Bronchial epithelial cell (primary cell): ENCODE measurements at places on chromosomes 13 and 19.
A peak's percentile ranks its signal among the peaks of the same experiment; 100 is the strongest.

DNA sequence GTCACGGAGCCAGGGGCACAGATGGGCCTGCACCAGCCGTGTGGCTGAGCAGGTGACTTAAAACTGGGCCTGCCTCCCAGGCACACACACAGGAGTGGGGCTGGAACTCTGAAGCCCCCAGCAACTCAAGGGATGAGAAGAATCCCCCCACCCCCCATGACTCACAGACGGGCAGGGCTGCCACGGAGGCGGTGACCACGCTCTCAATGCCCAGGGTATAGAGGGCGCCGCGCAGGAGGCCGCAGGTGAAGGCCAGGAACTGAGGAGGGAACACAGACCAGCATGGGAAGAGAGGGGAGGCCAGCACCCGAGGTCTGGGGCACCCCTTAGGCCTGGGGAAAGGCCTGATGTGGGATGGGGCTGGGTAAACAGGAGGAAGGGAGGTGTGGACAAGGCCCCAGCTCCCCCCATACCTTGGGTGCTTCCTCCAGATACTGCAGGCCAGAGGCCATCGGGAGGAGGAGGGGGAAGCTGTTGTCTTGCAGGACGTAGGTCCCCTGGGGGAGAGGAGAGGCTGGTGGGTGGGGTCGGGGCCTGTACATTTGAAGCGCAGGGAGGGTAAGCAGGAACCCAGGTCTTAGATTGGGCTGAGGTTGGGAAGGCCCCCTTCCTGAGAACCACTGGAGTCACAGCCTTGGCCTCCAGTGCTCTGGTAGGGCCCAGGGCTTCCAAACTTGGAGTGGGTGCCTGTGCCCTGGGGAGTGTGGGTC, 3.1 kb upstream of the NKPD1 start:
- DNase-seq: no peak

- no peak for DNase-seq
Measured at GRCh38 chr19:12985049-12985776, 10.1 kb upstream of the NFIX start.

- DNase-seq: peak; percentile 84
Measured at GRCh38 chr13:83895994-83896580, 13.8 kb upstream of the SLITRK1 start.

DNA sequence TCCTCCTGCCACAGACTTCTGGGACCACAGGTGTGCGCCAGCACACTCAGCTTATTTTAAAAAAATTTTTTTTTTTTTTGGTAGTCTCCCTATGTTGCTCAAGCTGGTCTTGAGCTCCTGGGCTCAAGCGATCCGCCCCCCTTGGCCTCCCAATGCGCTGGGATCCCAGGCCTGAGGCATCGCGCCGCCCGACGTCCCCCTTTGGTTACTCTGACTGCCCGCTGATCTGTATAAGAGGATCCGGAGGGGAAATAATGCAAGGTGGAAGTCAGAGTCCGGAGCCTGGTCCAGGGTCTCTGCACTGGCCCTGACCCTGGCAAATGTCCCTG, 486 bp upstream of the ZNF805 start:
- no peak for DNase-seq

- peak; percentile 92 for DNase-seq
Measured at GRCh38 chr19:752652-753517, 2.0 kb downstream of the MISP start.

DNA sequence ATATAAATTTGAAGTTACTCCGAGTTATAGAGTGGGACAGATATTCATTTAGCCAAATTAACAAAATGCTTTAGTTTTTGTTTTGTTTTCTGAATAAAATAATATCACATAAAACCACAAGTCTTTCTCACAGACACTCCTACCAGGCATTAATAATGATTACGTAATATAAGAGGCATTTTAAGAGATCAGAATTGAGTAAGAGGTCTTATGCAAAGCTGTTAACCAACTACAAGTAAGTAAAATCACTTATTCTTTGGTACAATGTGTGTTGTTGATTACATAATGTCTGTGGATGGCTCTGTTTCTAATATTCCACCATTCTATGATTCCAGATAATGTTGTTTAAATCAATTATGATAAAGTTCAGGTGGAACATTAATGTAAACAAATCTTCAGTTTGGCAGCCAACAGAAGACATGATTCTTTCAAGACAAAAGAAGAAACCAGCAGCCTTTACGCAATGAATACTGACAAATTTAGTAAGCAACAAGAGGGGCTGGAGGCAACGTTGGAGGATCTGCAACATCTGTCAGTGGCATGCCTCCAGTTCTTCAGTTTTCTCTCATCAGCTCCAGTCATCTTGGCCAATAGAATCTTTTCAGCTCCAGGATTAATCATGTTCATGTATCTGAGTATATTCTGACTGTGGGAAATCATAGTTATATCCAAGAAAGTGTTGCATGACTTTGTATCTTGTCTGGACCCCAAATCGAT, 403.8 kb downstream of the SLITRK5 start:
- peak; percentile 19 for DNase-seq

- peak; percentile 10 for DNase-seq
Measured at GRCh38 chr13:71218960-71219359, 648.0 kb downstream of the DACH1 start.

GRCh38 chr19:7909471-7910067, 5.1 kb upstream of the TGFBR3L start:
- no peak for DNase-seq

- DNase-seq: no peak
Measured at GRCh38 chr19:15116856-15117255, 9.7 kb downstream of the SYDE1 start.

- DNase-seq: no peak
Measured at GRCh38 chr19:19081642-19082151, 17.9 kb downstream of the SLC25A42 start.

DNA sequence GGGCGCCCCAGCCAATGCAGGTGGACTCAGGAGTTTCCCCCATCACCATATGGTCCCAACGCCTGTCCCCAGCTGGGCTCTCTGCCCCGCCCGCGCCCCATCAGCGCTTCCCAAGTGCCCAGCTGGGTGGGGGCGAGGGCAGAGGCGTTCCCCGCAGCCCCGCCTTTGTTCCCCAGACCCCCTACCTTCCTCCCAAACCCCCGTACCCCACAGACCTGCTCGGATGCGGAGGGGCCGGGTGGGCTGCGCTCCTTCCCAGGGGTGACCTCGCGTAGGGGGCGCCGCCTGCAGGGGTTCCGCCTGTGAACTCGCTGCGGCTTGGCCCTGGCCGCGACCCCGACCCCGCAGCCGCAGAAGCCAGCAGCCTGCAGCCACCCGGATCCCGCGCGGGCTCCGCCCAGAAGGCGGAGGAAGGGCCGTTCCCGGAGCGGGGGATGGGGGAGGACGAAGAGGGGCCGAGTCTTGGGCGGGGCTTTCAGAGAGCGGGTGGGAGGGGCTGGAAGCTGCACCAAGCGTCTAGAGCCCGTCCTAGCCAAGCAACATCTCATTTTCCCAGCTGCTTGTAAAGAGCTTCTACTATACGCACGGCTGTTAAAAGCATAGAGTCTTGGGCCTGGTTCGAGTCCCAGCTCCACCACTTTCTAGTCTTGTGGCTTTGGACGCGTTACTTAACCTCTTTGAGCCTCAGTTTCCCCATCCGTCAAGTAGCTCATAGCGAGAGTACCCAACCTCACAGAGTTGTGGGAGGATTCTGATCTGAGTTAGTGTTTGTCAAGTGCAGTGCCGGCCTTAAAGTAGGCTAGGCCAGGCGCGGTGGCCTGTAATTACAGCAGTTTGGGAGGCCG, at the start of gene RAB3D:
Gene RAB3D, minus strand, starts transcription at position 404 of the 845 bp plus-strand sequence. CDS start 2,258 bp downstream, outside the sequence.
- peak; percentile 72 for DNase-seq

DNA sequence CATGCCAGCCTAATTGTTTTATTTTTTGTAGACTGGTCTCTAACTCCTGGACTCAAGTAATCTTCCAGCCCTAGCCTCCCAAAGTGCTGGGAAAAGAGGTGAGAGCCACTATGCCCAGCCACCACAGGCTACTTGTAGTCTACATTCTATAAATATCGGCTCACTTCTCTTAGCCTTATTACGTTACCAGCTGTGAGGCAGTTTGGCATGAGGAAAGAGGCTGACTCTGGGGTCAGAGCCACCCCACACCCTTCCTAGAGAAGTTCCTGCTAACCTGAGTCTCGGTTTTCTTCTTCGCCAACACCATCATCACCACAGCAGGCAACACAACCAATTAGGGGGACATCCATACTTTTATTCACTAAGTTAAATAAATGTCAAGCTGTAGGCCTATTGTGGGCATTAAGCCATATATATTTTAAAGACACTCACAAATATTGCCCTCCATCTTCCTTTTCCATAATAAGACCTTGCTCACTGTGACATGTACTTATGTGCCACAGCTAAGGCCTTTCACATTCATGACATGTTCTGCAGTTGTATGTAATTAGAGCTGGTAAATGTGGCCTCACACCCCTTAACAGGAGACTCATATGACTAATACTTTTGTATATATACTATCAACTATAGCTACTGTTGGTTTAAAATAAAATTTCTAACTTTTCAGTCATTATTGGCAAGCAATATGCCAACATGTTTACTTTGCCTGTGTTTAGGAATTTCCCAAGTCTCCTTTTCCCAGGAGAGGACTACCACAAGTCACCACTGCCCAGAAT, 5.7 kb downstream of the SLC25A30 start:
- peak; percentile 24 for DNase-seq

DNA sequence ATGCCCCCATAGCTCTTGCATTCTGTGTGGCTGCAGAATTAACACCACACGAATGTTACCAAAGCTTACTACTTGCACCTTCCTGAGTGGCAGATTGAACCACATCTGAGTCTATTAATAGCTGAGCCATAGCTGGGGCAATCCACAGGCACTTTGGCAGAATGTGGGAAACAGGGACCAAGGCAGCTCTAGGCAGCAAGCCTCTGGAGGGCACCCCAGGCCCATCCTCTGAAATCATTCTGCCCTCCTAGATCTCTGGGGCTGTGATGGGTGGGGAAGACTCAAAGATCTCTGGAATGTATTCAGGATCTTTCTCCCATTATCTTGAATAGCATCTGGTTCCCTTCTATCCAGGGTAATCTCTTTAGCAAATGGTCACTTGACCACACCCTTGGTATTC, 139.3 kb downstream of the TNFRSF19 start:
- no peak for DNase-seq

- no peak for DNase-seq
Measured at GRCh38 chr19:1584500-1585242, 8.0 kb downstream of the MBD3 start.

DNA sequence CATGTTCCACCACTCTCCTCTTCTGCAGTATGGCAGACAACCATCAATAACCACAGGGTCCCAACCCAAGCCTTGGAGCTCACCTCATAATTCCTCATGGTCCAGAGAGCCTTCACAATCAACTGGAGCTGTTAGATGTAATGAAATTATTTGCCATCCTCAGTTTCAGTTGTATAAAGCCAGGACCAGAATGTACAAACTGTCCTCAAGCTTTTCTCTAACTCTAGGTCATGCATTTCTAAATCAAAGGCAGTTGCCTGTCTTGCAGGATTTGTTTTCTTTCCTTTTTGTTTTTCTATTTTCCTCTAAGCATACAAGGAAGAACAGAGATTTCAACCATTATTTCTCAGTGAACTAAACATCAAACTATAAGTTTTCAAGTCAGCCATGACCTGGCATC, 182.5 kb upstream of the SERP2 start:
- no peak for DNase-seq

- DNase-seq: no peak
Measured at GRCh38 chr19:37988758-37989635, 82.0 kb downstream of the SIPA1L3 start.

DNA sequence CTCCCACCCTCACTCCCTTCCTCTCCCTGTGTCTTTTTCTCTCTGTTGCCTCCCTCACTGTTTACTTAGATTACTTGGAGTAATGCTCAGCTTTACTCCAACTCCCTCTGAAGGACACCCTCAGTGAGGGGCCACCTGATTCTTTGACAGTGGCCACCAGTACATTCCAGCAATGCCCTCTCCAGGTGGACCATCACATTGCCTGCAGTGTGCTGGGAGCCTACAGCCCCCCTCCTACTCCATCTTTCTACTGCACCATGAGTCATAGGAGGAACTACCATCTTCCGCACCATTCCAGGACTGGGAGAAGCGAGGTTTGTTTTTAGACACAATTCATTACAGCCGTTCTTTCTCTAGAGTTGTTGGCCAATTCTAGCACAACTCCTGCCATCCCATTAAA, 96.6 kb upstream of the POSTN start:
- no peak for DNase-seq

GRCh38 chr19:46076951-46077814, 36.4 kb upstream of the IGFL4 start:
- peak; percentile 62 for DNase-seq

- DNase-seq: no peak
Measured at GRCh38 chr13:48230541-48230940, 2.5 kb upstream of the ITM2B start.

GRCh38 chr13:51148952-51149573, 38.0 kb upstream of the C13orf42 start:
- peak; percentile 35 for DNase-seq

GRCh38 chr13:110107568-110108347, 199.2 kb downstream of the COL4A1 start:
- DNase-seq: no peak

GRCh38 chr19:13996928-13997630, 9.0 kb downstream of the RFX1 start:
- DNase-seq: no peak

- peak; percentile 48 for DNase-seq
Measured at GRCh38 chr13:106311004-106311403, 224.5 kb downstream of the EFNB2 start.

DNA sequence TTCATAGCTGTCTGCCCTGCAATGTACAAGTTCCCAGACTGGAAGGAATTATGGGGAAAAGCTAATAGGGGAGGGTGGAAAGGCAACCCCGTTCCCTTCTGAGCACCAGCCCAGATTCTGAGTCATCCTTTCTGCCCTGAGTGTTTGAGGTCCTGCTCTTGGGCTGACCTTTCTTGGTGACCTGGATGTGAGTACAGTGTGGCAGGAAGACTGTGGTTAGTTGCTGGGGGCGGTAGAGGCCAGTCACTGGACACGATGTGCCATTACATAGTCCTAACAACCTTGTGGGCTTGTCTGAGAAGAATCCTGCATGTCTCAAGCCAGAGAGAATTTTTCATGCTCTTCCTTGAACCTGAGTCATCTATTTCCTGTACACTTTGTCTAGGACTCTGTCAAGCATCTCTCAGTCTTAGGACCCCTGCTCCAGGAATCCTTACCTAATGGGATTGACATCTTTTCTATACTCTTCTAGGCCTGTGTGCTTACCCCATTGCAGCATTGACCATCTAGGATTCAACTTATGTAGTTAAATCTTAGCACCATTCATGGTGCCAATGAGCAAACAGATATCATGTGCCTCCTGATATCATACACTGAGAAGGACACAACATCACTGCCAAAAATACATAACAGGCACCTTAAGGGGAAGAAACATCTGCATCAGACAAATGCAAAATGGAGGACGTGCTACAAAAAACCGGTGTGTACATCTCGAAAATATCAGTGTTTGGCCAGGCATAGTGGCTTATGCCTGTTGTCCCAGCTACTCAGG, 8.1 kb upstream of the ANGPTL4 start:
- peak; percentile 89 for DNase-seq

- DNase-seq: no peak
Measured at GRCh38 chr13:102569488-102569887, 27.3 kb upstream of the TPP2 start.

GRCh38 chr13:84500016-84500415, 617.7 kb upstream of the SLITRK1 start:
- no peak for DNase-seq

- DNase-seq: no peak
Measured at GRCh38 chr19:36067681-36068080, 13.0 kb downstream of the WDR62 start.

- DNase-seq: no peak
Measured at GRCh38 chr13:59970847-59971246, 192.9 kb downstream of the DIAPH3 start.

- DNase-seq: peak; percentile 30
Measured at GRCh38 chr19:14102102-14102696, 11.6 kb upstream of the SAMD1 start.

- DNase-seq: no peak
Measured at GRCh38 chr19:2575734-2576481, 100.0 kb downstream of the GADD45B start.
